ENCODE measurements at places on chromosomes 5 and 9.

GRCh38 chr5:96434201-96434645, 1.2 kb upstream of the PCSK1 start:
- peak; percentile 14 for DNase-seq

DNA sequence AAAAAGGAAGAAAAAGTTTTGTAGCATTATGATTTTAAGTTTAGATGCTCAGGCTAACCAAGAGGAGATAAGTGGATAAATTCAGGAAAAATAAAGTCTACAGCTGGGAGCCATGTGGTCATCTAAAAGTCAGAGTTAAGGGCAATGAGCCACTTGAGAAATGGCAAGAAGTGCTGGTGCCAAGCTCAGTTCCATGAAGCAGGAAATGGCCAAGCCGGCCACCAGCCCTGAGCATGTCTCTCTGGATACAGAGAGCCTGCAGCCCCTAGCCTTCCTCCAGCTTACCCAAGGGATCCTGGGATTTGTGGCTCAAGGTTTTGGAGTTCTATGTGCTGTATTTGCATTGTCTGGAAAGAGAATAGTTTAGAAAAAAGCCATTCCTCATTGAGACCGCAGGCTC, 12.2 kb upstream of the S1PR3 start:
- DNase-seq, result no peak

DNA sequence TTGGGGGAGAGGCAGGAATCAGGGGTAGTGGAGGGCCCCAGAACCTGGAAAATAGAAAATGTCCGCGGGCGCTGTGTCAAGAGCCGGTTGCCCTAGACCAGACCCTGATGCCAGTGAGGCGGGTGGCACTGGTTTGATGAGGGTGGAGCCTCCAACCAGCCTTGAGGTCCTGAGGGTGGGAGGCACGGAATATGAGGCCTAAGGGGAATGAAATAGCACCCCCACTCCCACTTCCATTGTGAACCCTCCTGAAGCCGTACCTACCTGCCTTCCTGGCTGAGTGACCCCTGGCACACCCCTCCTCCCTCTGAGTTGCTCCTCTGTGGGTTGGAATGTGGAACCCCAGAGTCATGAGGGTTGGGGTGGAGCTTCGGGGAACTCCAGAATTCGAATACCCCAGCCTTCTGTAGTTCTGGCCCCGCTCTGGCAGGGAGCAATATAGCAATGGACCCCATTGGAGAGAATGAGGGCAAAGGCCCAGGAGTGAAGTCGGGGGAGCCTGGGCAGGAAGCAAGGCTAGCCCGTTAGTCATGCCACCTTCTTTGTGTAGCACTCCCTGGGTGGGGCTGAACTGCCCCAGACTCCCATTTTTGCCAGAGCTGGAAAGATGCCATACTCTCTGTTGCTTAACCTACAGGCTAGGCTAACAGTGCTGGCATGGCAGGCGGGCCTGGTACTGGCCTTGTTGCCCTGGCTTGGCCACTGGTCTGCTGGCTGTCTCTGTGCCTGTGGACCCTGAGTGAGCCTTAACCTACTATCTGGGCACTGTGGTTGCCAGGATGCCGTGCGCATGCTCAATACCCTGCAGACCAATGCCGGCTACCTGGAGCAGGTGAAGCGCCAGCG, 1.0 kb downstream of the FPGS start:
- DNase-seq, result peak; percentile 25

- no peak for DNase-seq
These were observed 443.5 kb downstream of the PDE4D start for GRCh38 chr5:59449905-59450644.

- DNase-seq, result peak; percentile 31
These were observed at the start of gene GPRIN1 for GRCh38 chr5:176609724-176610434. Gene GPRIN1, minus strand, starts transcription at chr5:176610156. Its CDS starts 10,322 bp downstream, at chr5:176599834.

- DNase-seq, result no peak
These were observed 138.2 kb upstream of the PLPPR1 start for GRCh38 chr9:100890321-100890720.

DNA sequence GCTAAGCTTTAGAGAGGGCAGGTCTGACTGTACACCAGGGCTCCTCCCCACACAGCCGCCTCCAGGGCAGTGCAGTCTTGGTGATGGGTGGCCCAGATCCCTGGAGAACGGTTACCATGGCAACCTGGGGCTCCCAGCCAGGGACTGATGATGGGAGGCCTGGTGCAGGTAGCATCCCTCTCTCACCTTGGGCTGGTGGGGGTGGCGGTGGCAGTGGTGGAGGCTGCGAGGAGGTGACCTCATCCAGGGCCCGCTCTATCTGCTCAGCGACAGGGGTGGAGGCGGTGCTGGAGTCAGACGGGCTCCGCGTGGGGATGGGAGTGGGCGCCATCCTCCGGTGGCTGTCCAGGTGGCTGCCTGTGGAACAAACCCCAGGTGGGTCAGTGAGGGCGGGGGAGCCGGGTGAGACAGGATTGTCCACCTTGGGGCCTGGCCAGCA, 12.3 kb downstream of the PRR7 start:
- no peak for DNase-seq

- DNase-seq, result no peak
These were observed 72.7 kb upstream of the FCN2 start for GRCh38 chr9:134807716-134808446.

DNA sequence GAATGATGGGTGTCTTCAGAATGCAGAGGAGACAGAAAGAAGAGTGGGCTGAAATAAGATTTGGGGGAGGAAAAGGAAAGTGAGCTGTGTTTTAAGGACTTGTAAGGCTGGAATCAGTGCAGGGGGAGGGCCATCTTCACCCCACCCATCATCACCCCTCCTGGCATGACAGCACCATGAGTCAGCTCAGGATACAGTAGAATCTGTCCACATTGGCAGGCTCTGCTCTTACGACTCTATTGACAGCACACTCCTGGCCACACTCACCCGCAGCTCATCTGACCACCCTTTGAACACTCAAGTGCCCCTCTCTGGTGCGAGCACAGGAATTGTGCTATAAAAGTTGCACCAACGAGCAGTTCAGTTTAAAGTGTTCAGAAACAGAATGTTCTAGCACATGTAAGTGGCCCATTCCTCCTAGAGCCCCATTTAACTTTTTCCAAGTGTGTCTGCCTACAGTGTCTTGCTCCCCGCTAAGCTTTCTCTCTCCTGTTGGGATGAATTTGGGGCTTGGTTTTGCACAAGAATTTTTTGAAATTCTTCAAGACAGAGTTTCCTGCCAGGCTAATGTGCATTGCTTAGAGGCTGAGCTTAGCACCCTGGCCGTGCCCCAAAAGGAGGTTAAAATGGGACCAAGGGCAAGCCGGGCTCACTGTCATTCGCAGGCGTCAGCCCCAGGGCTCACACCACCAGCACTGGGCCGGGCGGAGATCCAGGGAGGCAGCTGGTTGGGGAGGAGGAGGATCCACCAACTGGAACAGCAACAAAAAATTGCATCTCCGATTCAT, 12.0 kb downstream of the ADRA1B start:
- no peak for DNase-seq

DNA sequence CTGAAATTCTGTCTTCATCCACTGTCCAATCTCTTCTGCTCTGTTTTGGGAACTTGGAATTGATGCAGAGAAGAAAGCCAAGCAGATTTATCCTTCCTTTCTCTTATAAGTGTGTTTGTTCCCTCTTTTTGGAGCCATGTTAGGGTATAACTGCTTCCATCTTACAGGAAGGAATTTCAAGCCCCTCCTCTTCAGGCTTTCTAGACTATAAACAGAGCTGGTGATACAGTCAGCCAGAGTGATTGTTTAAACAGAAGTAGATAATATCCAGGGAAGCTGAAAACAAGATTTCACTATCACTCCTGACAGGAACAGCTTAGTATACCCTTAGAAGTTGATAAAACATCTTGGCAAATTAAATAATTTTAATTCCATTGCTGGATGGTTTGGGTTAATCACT, 102.1 kb upstream of the DMRT1 start:
- no peak for DNase-seq

GRCh38 chr5:154107756-154108155, 69.0 kb downstream of the MFAP3 start:
- no peak for DNase-seq

GRCh38 chr9:95206143-95206542, 111.4 kb downstream of the FANCC start:
- DNase-seq, result no peak

DNA sequence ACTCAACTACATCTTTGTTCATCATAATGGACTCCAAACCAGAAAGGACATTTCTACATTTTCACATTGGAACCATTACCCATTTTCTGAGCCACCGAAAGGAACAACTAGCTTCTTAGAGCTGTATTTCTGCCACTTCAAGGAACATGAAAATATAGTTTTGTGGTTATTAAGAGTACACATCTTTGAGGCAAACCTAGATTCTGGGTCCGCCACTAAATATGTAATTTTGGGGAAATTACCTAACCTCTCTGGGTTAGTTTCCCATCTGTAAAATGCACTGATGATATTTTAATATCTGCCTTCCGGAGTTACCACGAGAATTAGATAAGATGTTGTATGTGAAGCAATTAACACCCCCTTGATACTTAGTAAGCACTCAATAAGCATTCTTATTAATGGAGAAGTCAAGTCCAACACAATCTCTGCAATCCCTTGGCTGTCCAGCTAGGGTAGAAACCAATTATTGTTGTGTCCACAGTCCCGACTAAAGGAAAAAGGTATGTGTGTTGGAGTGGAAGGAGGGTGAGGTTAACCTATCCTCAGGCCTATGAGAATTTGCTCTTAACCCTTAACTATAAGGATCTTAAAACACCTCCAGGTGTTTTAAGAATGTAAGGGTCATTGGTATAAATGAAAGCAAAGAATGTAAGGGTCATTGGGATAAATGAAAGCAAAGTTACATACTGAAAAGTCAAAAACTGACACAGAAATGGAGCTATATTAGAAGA, 94.0 kb upstream of the PTGER4 start:
- DNase-seq, result no peak

DNA sequence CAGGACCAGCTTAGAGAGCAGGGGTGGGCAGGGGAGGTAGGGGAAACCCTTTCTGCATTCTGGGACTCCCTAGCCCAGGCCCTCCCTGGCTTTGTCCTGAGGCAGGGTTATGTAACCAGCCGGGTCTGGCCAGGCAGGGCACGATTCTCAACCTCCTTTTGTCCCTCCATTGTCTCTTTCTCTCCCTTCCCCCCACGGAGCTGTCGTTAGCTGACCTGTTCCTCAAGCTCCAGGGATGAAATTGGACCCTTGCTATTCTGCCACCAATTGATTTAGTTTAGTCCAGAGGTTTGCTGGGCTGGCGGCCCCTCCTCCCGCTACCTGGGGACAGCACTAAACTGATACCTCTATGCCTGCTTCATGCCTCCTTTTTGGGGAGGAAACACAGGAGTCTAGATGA, 9.4 kb upstream of the NDST1 start:
- DNase-seq, result no peak

DNA sequence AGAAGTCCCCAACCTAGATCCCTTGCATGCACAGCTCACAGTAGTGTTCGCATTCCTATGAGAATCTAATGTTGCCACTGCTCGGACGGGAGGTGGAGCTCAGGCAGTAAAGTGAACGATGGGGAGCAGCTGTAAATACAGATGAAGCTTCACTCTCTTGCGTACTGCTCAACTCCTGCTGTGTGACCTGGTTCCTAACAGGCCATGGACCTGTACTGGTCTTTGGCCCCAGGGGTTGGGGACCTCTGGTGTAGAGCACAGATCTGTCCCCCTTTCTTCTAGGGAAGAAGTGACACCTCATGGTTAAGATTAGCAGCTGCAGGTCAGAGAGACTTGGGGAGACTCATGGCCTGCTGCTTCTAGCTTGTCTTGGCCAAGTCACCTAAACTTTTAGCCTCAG, 7.1 kb downstream of the ARHGEF28 start:
- no peak for DNase-seq

DNA sequence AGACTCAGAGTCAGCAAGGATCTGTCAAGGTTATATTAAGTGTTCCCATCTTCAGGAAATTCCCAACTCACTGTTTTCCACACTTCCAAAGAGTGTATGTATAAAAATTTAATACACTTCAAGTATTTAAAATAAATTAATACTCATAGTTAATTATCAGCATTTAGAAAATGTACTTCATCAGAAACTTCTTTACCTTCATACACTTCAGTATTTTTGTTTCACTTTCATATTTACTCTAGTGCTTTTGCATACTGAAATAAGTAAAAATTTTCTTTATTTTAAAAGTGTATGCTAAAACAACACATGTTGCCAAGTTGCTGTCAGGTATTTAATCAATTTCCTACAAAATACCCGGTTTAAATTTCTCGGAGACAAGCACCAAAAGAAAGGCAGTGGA, 16.5 kb downstream of the RICTOR start:
- no peak for DNase-seq

DNA sequence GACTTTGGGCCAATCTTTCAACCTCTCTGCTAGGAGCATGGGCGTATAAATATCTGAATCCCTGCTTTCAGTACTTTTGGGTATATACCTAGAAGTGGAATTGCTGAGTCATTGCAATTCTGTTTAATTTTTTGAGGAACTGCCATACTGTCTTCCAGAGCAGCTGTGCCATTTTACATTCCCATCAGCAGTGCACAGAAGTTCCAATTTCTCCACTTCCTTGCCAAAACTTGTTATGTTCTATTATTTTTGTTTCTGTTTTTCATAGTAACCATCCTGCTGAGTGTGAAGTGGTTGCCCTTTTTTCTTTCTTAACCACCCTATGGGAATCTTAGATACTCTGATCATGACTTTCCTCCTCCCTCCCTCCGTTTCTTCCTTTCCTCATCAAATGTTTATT, 11.1 kb upstream of the CCIN start:
- DNase-seq, result no peak

DNA sequence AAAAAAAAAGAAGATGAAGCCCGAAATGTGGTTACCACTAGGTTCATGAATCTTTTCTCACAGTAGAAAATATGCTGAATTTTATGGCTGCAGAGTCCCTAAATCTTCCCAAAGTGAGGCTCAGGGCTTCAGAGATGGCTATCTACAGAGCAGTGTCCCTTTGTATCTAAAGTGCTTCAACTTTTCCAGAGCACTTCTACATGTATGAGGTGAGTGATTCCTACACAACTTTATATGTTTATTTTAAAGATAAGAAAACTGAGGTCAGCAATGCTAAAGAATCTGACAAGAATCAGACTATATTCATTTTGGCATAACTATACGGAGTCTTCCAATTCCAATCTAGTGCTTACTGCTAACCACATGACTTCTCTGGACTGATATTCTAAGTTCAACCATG, 53.2 kb downstream of the MRPS27 start:
- no peak for DNase-seq

GRCh38 chr9:113644321-113644720, 180.8 kb downstream of the RGS3 start:
- no peak for DNase-seq

DNA sequence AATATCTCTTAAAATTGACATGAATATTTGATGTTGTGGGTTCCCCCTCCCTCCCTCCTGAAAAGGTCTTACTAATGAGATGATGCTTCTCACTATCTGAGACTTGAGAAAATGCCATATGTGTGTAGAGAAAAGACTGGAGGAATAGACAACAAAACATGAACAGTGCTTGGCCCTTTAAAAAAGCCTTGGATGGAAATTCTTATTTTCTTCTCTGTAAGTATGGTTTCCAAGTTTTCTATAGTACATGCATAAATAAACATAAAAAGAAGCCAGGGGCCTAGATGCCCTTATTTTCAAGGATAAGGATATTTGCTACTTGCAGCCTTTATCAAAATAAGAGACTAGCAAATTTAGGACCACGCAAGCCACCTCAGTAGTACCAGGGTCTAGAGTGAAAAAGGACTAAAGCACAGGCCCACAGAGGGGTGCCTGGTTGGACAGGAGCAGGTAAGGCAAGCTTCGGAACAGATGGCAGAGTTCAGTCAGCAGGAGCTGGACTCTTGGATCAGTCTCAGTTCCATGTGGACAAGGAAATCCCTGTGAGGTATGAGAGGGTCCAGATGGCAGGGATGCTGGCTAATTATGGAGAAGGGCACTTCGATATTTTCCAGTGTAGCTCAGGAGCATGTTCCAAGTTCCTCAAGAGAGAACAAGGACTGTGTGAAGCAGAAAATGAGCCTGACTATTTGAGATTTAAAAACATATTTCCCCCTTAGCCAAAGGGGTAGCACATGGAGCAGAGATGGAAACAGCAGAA, 4.6 kb upstream of the ANP32B start:
- DNase-seq, result no peak
